NCI-H774 (cell line): ENCODE measurements at places on chromosomes 7 and 10.

- no peak for DNase-seq
Measured at GRCh38 chr10:22459496-22459895, 114.2 kb downstream of the SPAG6 start.

GRCh38 chr7:143516981-143517380, 39.3 kb downstream of the TAS2R41 start:
- DNase-seq, result no peak

GRCh38 chr7:91940171-91940570, 491 bp upstream of the AKAP9 start:
- no peak for DNase-seq

DNA sequence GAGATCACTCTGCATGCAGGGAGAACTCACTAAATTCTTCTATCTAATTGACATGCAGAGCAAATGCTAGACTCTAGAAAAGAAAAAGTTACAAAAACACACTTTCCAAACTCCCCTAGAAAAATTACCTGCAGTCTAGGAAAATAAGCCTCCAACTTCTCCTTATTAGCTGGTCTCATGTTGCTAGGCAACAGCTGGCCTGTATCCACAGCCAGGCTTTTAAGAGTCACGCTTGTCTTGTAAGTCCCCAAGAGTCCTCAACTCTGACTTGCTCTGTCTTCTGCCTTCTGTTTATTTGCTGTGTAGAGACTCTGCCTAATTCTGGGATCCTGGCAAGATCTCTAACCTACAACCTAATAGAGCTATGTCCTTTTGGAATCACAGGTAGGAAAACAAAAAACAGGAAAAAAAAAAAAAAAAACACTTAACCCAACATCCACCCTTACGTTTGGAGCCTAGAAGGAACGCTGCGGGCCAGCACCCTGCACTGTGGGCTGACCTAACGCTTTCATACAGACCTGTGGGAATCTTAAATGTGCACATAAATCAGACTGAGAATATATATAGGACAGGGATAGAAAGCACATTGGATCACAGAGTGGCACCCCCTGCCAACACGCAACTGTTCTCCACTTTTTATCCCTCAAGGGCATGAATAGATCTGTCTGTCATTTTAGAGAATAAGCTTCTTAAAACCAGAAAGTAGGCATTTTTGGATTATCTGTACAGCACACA, 117.0 kb upstream of the PTPRZ1 start:
- DNase-seq, result no peak

DNA sequence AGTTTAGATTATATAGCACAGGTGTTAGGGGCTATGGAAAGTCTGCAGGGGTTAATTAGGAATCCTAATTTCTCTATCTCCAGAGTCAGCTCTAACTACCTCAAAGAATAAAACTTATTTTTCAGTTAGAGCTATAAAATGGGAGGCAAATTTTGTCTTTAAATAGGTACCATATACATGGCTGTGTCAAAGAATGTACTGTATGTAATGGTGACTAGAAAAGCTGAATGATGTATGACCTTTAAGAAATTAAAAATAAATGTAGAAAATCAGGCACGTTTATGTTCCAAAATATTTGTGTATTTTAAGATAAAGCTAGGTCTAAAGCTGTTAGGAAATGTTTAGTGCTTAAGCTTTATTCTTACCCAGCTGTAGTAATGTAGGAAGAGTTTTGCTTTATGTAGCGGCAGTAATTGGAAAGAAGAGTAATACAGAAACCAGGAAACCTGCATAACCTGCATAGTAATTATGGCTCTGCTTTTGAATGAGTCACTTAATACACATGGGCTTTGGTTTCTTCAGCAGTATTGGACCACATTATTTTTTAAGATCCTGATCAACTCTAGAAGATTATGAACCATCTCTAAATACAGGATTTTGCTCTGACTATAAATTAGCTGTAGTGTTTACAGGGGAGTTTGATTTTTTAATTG, 85.0 kb downstream of the KMT2E start:
- no peak for DNase-seq

GRCh38 chr7:22445853-22446252, 54.1 kb downstream of the STEAP1B start:
- no peak for DNase-seq

DNA sequence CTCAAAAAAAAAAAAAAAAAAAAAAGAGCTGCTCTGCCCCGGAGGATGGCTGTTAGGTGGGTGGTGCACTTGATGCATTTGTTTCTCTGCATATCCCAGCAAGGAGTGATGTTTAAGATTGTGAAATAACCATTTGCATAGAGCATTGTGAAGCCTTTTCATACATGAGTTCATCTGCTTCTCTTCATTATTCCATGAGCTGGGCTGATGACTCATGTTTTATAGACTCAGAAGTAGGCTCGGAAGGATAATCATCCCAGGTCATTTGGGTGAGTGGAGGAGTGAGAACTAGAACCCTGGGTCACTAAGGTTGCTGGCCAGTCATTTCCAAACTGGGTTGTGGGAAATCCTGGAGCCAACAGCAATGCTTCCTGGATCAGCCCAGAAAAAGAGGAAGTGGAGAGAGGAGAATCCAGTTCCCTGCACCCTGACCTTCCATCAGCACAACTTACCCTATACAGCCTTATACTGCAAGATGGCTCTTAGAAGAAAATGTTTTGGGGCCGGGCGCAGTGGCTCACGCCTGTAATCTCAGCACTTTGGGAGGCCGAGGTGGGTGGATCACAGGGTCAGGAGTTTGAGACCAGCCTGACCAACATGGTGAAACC, 45.3 kb downstream of the TACC2 start:
- no peak for DNase-seq

GRCh38 chr7:33452805-33453502, 323.6 kb downstream of the BBS9 start:
- DNase-seq, result no peak

DNA sequence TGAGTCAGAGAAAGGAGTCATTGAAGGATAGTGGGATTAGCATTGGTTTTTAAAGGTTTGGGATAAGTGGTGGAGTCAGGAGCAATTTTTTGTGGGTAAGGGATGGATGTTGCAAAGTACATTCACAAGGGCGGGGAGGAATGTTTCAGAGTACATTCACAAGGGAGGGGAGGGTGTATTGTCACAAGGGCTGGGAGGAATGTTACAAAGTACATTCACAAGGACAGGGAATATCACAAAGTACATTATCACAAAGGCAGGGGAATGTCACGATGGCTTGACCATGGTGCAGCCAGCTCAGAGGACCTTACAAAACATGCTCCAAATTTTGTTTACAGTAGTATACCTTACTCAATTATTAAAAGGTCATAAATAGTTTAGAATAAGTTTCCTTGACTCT, 30.3 kb downstream of the C1GALT1 start:
- no peak for DNase-seq

DNA sequence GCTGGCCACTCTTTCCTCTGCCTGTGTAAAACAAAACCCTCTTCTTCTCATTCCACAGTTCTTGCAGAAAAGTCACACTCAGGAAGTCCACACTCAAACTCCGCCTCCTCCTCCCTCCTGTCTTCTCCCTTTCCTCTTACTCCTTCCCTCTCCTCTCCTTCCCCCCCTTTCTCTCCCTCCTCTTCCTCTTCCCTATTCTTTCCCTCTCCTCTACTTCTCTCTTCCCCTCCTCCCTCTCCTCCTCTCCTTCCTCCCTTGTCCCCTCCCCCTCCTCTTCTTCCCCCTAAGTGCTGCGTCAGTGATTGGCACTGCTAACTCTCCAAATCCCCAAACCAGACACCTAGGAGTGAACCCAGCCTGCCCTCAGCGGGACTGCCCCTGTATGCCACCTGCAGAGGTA, 67.0 kb downstream of the ZNF467 start:
- no peak for DNase-seq

- no peak for DNase-seq
Measured at GRCh38 chr10:131180086-131180485, 131.4 kb downstream of the TCERG1L start.

DNA sequence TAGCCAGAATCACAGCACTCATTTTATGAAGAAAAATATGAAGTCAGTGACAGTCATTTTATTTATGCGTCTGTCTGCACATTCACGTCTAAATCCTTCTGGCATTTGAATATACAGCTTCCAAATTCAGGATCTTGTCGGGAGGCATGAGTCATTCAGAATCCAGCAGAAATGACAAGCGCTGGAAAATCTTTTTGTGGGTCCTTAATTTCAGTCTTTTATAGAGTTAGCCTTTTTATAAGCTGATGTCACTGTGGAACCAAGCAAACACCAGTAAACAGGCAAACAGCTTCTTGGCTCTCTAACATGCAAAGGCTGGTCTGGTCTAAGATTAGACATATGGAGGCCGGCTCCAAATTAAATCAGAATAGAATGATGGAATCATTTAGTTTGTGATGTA, 388.2 kb upstream of the TEX47 start:
- DNase-seq, result no peak
